ENCODE measurements at places on chromosomes 6 and 20.

- no peak for DNase-seq
Observed at GRCh38 chr6:108353853-108354252, 59.0 kb downstream of the AFG1L start.

- DNase-seq, result no peak
Observed at GRCh38 chr6:45470131-45470738, 92.5 kb upstream of the SUPT3H start.

DNA sequence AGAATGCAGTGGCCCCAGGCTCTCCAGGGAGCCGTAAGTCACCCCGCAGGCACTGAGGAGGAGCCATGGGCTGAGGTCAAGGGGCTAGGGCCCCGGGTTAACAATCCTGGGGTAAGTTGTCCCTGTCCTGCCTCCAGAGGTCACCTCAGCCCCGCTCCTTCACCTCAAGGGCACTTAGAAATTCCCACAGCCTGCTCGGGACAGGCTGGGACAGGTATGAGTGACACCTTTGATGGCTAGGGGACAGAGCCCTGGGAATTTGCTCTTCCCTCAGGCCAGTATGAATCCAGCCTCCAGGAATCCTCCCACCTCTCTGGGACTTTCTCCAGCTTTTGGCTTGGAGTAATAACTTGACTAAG is 3.5 kb upstream of the GRM4 start:
- DNase-seq, result no peak

DNA sequence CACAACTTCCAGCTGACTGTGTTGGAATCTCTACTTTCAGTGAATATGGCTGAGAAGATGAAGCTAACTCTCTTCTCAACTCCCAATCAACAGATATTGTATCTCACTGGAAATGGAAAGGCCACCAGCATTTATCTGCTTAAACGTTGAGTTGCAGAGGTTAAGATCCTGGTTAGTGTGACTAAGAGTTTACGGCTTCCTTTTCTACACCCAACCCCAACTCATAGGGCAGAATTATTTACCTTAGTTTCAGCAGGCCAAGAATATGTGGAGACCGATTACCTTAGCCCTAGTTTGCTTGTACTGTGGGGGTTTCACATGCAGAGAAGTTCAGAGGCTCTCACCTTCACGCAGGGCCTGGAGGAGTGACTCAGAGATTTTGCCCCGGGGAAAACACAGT is 1026.6 kb downstream of the EYS start:
- no peak for DNase-seq

GRCh38 chr6:107655864-107656263 is 165.9 kb downstream of the SOBP start:
- no peak for DNase-seq

DNA sequence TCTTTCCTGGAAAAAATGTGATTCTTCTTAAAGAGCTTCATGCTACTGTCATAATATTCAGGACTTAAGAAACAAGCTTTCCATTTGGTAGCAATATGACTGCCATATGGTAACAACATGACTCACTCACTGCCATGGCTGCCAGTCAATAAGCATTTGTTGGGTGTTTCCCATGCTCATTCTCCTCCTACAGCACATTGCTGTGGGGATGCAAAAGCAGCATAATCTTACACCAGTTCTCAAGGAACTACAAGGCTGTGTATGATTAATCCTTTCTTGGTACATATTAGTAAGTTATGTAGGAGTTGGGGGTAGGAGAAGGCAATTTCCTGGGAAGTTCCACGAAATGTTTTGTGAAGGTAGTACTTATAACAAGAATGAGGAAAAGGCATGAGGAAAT is 76.7 kb downstream of the CEP162 start:
- no peak for DNase-seq

All from stimulated activated naive CD8-positive, alpha-beta T cell treated with anti-CD3 and anti-CD28 coated beads, Interleukin-15, Interleukin-2, amounts not matched to agents 100 U/mL and 50 U/mL, for 24 hours (primary cell).